ENCODE measurements at places on chromosomes 11 and 22.

DNA sequence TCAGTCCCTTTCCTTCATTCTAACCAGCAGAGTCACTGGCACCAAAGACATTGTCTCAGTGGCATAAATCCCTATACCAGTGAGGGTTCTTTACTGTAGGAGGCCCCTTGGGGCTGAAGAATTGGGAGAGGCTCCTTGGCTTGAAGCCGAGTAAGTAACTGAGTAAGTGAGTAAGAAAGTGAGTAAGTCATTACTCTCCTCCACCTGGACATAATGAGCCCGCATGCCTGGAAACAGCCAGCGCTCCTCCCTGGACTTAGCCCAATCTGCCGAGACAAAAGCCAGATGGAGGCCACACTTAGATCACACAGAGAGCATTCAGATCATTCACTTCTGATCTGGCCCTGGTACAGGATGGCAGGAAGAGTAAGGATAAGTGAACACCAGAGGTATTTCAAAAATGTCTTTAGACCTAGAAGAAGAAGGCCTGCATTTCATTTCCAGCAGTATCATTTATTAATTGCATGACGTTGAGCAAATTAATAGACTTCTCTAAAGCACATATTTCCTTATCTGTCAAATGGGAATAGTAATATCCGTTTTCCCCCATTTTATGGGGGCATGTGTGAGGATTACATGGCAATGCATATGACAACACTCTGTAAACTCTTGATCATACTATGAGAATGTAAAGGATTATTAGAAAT is 8.2 kb upstream of the MICAL3 start:
- DNase-seq = no peak

DNA sequence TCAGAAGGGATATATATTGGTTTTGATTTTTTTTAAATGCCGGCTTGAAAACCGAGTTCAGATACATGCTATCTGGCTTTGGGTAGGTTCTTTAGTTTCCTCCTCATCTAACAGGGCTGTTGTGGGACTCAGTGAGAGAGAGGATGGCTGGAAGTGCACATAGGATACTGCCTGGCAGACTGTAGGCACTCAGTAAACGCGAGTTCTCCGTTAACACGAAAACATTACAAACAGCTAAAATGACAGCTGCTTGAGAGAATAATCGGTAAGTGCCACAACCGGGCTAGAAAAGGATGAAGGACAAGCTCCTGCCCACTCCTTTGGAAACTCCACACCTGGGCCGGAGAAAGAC is 369 bp downstream of the XRRA1 start:
- no peak for DNase-seq

- DNase-seq = no peak
Measured at GRCh38 chr11:128904656-128905344, 13.6 kb downstream of the KCNJ5 start.

DNA sequence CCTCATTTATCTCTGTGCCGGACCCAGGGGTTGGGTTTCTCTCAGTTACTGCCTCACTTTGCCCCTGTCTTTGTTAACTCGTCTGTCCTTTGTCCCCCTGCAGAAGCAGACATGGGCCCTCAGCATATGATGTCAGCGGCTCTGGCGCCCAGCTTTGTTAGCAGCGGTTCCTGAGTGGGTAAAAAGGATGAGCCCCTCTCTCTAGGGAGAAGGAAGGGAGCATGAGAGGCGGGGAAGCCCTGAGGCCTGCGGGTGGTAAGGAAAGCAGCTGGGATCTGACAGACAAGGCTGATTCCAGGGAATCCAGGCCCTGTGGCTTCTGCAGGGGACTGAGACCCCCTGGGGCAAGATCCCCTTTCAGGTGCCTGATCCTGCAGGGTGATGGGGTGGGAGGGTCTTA is 51.7 kb downstream of the MCM5 start:
- DNase-seq = no peak

DNA sequence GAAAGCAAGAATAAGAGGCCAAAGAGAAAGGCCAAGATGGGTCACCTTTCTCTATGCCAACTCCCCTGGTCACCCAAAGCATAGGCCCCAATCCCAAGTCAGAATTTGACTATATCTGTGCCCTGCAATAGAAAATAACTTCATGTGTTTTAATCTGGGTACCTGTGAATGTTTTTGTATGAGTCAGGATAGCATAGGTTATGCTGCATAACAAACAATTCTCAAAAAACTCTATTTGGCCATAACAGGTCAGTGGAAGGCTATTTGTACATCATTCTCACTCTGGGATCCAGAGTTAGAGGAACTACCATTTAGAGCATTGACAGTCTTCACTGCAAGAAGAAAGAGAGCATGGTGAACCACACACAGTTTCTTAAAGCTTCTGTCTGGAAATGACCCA is 167.3 kb downstream of the DBX1 start:
- DNase-seq = no peak

- no peak for DNase-seq
Measured at GRCh38 chr22:48511211-48511610, 1316.5 kb downstream of the BRD1 start.

- no peak for DNase-seq
Measured at GRCh38 chr11:59643390-59643789, 25.4 kb downstream of the PATL1 start.

DNA sequence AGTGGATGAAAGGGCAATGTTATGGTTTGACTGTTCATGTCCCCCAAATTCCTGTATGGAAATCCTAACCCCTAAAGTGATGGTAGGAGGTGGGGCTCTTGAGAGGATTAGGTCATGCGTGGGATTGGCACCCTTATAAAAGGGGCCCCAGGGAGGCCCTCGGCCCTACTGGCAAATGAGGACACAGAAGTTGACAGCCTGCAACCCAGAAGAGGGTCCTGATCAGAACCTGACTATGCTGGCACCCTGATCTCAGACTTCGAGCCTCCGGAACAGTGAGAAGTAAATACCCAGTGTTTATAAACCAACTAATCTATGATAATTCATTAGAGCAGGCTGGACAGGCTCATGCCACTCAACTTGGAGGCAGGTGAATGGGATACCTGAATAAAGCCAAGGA is 8.7 kb downstream of the IFITM10 start:
- DNase-seq = no peak

DNA sequence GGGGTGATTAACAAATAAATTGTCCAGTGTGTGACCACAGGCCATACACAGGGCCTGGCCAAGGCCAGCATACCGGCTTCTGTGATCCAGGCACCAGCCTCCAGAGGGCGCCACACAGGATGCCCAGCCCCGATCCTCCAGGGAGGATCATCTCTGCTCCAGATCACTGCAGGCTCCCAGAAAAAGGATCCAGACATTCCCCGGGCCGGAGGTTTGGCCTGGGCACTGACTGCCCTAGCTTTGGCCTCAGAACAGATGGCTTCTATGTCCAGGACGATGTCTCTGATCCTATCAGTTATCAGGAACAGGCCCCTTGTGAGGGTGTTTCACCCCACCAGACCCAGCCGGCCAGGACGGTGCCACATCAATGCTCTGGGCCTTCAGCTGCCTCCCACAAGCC is 74.5 kb upstream of the LMO1 start:
- DNase-seq = peak; percentile 41

DNA sequence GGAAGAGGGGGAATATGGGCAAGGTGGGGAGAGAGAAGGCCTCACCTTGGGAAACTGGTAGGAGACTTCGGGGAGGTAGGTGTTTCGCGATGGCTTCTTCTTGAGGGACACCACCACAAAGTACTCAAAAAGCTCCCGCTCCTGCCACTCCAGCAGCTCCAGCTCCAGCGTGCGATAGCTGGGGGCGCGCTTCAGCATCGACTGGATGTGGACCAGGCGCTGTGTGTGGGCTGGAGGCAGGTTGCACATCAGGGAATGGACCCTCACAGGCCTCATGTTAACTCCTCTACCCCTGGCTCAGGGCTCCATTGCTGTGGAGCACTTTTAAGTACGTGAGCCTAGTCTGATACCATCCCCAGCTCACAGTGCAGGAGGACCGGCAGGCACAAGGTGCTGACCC is 29.9 kb downstream of the RPL27A start:
- DNase-seq = no peak

GRCh38 chr11:69934861-69935494 is 115.8 kb upstream of the FGF3 start:
- DNase-seq = no peak

DNA sequence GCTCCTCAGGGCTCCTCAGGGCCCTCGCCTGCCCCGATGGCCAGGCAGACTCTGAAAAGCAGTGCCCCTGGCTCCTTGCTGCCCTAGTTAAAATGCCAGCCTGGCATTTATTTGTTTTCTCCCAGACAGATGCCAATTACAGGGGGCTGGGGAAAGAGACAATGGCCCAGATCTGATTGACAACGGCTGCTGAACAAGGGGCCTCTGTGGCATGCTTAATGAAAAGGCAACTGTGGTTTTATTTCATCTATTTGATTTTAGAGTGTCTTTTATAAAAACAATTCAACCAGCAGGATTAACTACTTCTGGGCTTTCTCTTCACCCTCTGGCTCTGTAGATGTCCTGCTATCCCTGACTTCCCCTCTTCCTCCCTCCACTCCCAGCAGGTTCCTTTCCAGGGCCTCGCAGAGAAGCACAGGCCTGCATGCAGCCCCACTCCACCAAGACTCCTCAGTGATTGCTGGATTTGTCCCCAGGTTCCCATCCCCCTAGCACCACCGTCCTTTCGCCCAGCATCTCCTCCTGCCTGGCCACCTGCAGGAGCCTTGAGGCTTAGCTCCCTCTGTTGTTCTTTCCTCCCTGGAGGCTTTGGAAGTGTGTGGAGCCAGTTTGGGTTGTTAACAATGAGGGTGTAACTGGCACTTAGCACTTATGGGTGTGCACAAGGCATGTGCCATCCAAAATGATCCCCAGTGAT is 171.1 kb downstream of the TENM4 start:
- DNase-seq = no peak

DNA sequence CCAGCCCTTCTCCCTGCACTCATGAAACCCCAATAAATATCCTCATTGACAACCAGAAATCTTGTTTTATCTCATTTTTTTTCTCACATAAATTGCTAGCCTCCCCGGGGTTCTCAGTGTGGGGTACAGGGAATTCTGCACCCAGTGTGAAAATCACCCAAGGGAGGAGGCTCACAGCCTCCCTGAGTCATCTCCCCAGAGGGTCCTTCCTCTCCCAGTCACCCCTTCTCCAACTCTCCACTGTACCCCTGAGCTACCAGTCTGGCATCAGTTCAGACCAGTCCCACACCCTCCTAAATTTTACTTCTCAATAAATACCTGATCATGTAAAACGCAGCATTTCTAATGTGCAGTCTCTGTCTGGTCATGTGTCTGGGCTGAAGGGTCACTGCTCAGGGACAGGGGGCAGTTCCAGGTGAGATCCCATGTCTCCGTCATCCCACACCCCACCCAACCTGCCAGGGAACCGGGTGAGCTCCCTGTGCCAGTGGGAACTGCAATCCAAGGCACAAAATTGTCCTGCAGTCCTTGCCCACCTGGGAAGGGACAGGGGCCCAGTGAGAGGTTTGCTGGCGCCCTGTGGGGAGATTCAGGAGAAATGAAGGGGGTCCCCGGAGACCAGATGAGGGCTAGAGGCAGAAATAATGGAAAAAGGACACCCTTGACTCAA is 8.3 kb downstream of the IGLL5 start:
- DNase-seq = no peak

- DNase-seq = no peak
Measured at GRCh38 chr11:15605094-15605493, 490.4 kb downstream of the INSC start.

DNA sequence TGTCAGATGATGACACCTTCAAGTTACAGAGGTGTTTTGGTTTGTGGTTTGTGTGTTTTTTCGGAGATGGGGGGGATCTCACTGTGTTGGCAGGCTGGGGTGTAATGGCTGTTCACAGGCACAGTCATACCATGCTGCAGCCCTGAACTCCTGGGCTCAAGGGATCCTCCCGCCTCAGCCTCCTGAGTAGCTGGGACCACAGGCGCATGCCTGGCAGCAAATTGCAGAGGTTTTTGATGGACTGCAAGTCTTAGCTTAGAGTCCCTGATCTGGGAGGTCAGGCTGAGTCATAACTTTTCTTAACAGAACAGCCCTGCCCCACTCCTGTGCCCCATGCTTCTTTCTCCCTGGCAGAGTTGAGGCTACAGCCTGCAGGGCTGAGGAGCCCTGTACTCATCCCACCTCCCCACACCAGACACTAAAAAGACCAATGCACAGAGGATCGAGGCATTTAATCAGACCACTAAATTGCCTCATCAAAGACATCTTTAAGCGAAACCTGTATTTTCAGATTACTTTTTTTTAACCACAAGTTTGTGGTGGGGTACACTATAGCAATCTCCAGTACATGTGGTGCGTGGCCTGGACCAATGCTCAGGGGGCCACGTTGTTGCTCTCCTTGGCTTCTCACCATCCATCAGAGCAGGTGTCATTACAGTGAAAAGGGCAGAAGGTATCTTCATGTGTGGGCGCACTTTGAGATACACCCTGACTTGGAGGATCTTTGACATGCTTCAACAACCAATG is 17.1 kb upstream of the ADORA2A start:
- no peak for DNase-seq

DNA sequence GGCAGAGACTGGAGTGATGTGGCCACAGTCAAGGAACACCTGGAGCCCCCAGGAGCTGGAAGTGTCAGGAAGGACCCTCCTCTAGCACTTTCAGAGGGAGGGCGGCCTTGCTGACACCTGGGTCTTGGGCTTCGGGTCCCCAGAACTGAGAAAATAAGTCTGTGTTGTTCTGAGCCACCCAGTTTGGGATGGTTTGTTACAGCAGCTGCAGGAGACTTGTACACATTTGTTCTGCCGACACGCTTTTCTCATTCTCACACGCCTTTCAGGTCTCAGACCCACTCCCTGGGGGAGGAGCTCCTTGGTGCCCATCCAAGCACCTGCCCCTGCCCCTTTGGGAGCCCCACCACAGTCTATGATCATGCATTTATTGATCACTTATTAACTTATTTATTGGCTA is 47.2 kb upstream of the SMIM38 start:
- DNase-seq = no peak

DNA sequence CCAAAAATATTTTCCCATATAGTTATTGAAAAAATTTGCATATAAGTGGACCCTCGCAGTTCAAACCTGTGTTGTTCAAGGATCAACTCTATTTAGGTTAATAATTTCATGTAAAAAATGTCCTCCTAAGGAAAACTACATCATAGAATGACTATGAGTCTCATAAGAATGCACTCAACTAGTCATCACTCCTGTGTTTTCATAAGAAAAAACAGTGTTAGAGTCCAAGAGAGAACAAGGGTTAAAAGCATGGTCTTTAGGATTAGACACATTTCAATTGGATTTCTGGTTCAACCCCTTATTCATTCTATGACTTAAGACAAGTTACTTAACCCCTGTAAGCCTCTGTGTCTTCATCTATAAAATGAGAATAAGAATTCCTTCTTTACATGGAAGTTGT is 5.1 kb downstream of the PARVA start:
- DNase-seq = no peak

DNA sequence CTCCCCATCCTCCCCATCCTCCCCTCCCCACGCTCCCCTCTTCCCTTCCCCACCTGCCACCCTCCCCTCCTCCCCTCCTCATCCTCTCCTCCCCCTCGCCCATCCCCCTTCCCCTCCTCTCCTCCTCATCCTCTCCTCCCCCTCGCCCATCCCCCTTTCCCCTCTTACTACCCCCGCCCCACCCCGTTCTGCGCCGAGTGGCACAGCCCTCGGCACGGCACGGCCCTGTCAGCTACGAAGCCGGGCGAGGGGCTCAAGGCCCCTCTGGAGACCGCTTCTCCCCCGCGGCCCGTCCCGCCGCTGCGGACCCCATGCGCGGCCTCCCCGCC is 449.9 kb downstream of the OPCML start:
- DNase-seq = no peak

Data from stimulated activated CD4-positive, alpha-beta T cell treated with anti-CD3 and anti-CD28 coated beads, Interleukin-2, amount 100 ng/mL, for 48 hours (primary cell).